AG04449 (cell line): ENCODE measurements at places on chromosomes 2 and 18.

- DNase-seq: no peak
Observed at GRCh38 chr2:24337890-24338289, 22.4 kb downstream of the ITSN2 start.

DNA sequence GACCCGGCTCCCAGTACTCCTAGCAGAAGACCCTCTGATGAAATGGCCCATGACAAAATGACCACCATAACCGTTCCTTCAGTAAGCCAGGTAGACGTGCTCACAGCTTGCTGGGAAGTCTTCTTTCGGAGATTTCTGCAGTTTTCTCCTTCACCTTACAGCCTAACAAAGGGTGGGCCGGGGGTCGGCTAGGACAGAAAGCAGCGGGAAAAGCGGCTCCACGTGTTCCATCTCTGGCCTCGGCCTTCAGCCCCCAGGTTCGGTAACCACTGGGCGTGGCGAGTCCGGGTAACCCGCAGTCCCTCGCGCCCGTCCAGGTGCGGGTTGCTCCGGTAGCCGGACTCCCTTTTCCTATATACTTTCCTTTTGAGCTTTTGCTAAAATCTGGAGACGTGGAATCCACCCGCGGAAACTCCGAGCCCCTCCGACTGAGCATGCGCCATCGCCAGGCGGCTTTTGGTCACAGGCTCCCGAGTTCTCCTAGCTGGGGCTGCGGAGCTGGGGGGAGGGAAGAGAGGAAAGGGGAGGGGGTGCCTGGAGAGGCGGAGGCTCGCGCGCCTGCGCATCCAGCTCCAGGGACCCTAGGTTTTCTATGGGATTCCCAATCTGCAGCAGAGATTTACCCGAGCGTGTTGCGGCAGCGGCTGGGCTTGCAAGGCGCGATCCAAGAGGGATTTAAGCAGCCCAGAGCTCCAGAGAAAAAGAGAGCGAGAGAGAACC is at the start of gene VSNL1:
TSS of gene VSNL1 (plus strand) at position 604 of the 720 bp plus-strand sequence. CDS start 51,379 bp downstream, outside the sequence.
- DNase-seq: no peak

DNA sequence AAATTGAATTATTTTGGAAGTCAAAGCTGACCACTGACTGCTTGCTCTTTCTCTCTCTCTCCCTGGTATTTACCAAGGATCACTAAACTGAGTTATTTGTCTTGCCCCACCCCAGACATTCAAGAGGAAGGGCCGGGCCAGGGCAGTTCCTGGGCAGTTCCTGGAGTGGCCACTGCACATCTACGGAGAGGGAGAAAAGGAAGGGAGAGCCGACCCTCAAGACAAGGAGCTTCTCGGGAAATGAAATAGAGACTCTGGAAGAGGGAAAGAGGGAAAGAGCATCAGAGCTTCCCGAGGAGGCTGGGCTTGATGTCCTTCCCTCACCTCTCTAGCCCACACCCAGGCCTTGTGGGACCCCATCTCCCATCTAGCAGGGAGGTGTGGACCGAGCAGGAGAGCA is 83.1 kb downstream of the SEPTIN10 start:
- DNase-seq: no peak

GRCh38 chr18:22378672-22379282 is 38.9 kb downstream of the CTAGE1 start:
- DNase-seq: no peak

DNA sequence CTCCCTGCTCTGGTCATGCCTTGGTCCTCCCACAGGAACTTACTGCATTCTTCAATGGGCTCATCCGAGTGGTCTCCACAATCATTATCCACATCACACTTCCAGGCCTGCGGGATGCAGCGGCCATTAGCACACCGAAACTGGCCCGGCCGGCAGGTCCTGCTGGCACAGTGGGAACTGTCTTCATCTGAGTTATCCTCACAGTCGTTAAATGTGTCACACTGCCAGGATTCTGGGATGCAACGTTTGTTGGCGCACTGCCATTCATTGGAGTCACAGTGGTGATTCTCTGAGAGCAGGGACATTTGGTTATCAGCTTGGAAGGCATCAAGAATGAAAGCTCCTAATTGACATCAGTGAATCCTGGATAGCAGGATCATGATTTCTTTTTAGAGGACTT is 104.5 kb downstream of the DHRS9 start:
- DNase-seq: no peak

- no peak for DNase-seq
Observed at GRCh38 chr2:216615298-216616082, 17.7 kb upstream of the IGFBP2 start.

DNA sequence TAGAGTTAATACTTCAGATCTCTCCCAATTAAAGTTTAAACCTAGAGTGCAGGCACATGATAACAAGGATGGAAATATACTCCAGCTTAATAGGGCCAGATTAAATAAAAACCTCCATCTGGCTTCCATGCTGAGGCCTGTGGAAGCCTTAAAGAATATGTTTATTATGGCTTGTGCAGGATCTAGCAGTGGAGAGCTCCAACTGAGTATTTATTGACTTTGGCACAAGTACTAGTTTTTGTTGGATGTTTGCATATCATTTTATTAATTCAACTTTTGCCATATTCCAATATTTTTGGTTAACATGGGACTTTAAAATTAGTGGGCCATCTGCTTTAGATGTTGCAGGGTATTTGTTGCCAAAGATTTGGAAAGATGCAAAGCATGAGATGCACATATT is 860.4 kb upstream of the SOX11 start:
- DNase-seq: no peak

GRCh38 chr18:34972765-34973414 is 68.3 kb upstream of the MAPRE2 start:
- DNase-seq: no peak

GRCh38 chr2:189254268-189254883 is 74.8 kb upstream of the COL5A2 start:
- DNase-seq: no peak

GRCh38 chr2:65026154-65026553 is 30.1 kb upstream of the CEP68 start:
- DNase-seq: no peak

DNA sequence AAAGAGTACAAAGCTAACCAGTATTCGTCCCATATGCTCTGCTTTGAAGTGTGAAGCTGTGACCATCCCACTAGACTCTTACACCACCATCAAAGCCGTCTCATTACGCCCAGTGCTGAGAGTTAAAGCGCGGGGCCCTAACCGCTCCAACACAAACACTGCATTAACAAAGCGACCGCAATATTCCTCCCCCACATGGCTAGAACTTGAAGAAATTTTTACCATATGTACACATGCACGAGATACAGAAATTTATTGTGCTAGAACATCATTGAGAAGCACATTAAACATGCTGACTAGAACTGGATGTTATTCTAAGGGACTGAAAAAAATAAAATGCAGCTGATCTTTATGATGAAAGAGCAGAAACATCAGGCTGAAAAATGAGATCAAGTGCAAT is 20.5 kb downstream of the FTCDNL1 start:
- DNase-seq: no peak

GRCh38 chr2:33051586-33052360 is 105.0 kb downstream of the LTBP1 start:
- no peak for DNase-seq

GRCh38 chr2:40466935-40467572 is 15.2 kb upstream of the SLC8A1 start:
- no peak for DNase-seq

- DNase-seq: no peak
Observed at GRCh38 chr2:40642237-40642636, 190.3 kb upstream of the SLC8A1 start.

- DNase-seq: no peak
Observed at GRCh38 chr2:1567556-1568344, 154.5 kb downstream of the TPO start.

- no peak for DNase-seq
Observed at GRCh38 chr2:117470311-117471095, 344.0 kb upstream of the DDX18 start.
